HFFc6 (cell line): ENCODE measurements at places on chromosomes 11 and 22.

DNA sequence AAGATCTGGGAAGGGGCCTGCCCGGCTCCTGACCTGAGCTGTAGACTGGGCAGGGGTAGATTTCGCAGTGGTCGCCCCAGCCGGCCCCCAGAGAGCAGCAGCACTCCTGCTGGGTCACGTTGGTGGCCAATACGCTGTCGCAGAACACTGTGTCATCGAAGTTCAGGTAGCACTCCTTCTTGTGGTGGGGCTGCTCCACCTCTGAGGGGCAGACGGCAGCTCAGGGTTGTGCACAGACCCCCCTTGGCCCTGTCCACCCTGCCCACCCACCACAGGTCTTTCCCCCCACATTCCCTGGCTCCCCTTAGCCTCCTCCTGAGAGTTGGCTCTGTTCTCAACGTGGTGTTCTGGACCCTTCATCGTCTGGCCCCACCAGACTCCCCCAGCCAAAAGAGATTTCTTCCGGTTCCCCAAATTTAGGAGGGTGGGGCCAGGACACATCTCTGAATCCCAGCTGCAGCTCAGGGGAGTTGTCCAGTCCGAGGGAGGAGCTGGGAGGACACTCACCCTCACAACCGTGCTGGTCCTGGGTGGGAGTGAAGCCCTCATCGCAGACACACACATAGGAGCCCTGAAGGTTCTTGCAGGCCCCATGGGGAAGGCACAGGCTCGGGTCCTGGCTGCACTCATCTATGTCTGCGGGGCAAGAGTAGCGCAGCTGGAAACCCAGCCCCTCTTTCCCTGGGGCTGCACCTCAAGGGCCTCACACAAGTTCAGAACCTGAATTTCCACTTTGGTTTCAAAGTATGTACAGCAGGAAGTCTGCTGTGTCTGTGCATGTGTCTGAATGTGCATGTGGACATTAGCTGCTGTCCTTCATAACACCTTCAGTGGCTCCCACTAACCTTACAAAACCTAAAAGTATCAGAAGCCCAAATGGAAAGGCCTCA lies 16.5 kb downstream of the SCYL1 start:
- DNase-seq = no peak

- DNase-seq = no peak
Measured at GRCh38 chr22:48391820-48392219, 1435.9 kb downstream of the BRD1 start.

GRCh38 chr22:21094911-21095772 lies 49.4 kb downstream of the LRRC74B start:
- DNase-seq = no peak

DNA sequence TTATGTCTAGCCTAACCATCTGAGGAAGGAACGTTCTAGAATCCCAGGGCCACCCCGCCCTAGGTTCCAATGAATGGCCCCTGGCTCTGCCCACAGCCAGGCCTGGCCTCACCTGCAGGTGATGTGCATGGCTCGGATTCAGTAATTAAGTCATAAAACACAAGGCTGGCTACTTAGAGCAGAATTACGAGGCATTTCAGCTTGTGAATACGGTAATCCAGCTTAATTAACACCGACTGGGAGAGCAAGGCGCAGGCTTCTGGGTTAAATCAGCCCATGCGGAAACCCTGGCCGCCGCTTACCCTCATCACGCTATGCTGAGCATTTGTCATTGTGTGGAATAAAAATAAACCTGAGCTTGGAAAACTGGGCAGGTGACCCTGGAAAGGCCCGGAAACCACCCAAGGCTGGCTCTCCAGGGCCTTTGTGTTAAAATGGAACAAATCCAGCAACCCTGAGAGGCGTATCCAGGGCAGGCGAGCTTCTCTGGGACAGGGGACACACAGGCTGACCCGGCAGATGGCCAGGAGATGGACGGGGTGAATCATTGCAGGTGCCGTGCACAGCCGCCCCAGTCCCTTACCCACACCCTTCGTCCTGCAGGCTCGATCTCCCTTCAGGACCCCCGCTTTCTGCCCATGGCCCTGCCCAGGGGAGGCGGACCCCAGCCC lies 220.2 kb downstream of the CTTN start:
- DNase-seq = no peak

GRCh38 chr11:120343429-120343828 lies 7.2 kb downstream of the ARHGEF12 start:
- DNase-seq = no peak
